Activated naive CD8-positive, alpha-beta T cell treated with anti-CD3 and anti-CD28 coated beads, Interleukin-2, amount 50 U/mL, for 16 hours (primary cell): ENCODE measurements at places on chromosomes 3 and 15.

- DNase-seq, result no peak
Observed at GRCh38 chr3:135779024-135779423, 186.5 kb upstream of the PPP2R3A start.

GRCh38 chr3:49653621-49654020, 20.5 kb upstream of the APEH start:
- DNase-seq, result no peak

DNA sequence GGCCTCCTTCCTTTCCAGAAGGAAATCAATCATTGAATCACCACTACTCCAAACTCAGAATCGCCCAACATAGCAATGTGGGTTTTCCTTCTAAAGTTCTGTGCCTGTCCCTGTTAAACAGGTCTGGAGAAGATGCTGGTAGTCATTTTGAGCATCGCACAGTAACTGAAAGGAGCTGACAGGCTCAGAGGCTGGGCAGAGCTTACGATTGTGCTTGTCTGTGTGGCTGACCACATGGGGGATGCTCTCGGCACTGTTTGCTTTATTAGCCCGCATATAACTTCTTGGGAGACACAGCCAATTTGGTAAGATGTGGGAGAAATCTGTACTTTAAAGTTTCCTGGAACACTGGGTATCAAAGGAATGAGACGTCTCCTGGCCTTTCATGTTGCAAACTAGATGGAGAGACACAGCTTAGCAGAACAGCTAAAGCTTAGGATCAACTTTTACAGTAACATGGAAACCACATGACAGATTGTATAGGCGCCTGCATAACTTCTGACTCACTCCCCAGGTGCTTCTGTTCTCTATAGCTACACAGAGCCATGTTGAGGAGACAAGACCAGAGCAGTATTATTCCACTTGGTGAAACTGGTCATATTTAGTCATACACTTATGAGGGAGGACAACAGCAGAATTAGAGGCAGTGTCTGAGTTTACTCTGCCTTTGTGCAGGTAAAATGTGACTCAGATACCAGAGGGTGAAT, 374.1 kb downstream of the RORA start:
- no peak for DNase-seq

- DNase-seq, result no peak
Observed at GRCh38 chr3:101158374-101158773, 162.0 kb downstream of the IMPG2 start.

- no peak for DNase-seq
Observed at GRCh38 chr15:100234158-100235029, 107.4 kb downstream of the ADAMTS17 start.

- DNase-seq, result no peak
Observed at GRCh38 chr15:42577514-42578031, 2.2 kb downstream of the STARD9 start.

DNA sequence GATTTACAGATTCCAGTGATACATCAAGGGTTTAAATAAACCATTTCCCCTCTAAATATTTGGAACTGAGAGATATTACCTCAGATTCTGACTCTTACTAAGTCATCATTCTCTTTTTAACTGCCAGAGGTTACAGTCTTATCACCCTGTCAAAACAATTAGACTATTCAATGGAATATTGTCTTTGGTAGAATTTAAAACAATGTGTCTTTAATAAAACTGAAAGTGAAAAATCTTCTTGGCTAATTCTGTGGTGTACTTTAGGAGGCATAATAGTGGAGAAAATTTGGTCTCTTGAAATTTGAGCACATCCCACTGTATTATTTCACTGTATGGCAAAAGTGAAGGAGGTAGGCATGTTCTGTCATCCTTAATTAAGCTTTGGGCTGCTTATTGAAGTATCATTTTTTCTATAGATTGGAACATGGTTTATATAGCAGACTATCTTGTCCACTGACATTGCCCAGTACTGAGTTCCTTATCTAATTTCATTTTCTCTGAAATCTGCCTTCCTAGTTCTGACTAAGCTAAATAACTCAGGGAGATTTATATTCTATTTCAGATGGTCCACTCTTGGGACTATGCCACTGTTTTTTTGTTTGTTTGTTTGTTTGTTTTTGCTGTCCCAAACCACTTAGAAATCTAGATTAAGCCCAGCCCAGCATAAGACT, 48.0 kb upstream of the UTS2B start:
- no peak for DNase-seq

- no peak for DNase-seq
Observed at GRCh38 chr3:78666470-78666800, 1101.4 kb downstream of the ROBO1 start.

GRCh38 chr3:30352410-30353318, 253.7 kb upstream of the TGFBR2 start:
- no peak for DNase-seq

DNA sequence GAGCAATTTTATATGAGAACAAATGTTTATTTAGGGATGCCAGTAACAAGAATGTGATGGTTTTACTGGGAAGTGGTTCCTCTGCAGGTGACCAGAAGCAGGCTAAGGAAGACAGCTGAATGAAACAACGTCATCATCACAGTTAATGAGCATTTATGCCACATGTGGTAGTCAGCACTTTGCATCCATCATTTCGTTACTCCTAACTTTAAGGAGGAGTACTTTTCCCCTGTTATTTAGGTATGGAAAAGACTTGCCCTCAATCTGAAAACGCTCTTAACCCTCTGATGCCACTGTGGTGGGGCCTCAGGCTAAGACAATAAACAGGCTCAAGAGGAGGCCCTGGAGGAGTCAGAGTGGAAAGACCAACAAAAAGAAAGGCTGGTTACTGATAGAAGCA, 31.2 kb downstream of the INTS14 start:
- no peak for DNase-seq

GRCh38 chr3:129809297-129809696, 84.2 kb downstream of the TMCC1 start:
- DNase-seq, result no peak

DNA sequence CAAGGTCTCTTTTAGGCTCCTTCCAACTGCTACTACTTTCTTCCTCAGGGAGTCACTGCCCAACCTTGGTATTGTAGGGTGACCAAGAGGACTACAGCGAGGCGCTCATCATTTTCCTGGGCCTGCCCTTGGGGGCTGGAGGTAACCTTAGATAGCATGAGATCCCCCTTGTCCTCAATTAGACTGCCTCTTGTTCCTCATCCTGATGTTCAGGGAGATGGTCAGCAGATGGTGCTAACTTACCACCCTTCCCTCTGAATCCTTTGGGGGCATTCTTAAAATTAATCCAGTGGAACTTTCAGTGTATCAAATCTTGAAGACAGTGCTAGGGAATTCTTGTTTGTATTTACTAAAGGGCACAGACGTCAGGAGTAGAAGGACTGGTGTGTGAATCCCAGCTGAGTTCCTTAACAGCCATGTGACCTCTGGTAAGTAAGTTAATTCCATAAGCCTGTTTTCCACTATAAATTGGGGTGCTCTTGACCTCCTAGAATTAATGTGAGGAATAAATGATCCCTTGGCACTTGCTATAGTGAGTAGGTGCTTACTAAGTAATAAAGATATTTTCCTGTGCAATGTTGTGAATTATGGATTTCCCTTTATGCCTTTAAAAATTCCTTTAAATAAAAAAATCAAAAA, 4.1 kb upstream of the CLPX start:
- no peak for DNase-seq

DNA sequence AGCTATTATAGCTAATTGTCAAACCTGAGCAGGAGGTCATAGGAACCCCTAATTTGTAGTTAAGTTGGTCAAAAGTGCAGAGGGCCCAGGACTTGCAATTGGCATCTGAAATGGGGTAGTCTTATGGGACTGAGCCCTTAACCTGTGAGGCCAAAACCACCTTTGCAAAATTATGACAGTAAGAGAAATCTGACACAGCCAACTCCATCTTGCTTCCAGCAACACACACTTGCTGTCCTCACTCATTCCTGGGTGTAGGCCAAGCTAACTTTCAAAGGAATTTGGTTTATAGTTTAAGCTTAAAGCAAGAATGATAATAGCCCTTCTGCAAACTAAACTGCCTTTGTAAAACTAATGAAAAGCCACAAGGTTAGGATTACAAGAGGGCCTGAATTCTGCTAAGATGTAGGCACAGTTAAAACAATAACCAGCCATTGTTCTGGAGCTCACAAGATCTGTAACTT, 57.6 kb upstream of the FRMD4B start:
- no peak for DNase-seq

- DNase-seq, result no peak
Observed at GRCh38 chr3:126553284-126554084, 5.2 kb downstream of the C3orf22 start.

DNA sequence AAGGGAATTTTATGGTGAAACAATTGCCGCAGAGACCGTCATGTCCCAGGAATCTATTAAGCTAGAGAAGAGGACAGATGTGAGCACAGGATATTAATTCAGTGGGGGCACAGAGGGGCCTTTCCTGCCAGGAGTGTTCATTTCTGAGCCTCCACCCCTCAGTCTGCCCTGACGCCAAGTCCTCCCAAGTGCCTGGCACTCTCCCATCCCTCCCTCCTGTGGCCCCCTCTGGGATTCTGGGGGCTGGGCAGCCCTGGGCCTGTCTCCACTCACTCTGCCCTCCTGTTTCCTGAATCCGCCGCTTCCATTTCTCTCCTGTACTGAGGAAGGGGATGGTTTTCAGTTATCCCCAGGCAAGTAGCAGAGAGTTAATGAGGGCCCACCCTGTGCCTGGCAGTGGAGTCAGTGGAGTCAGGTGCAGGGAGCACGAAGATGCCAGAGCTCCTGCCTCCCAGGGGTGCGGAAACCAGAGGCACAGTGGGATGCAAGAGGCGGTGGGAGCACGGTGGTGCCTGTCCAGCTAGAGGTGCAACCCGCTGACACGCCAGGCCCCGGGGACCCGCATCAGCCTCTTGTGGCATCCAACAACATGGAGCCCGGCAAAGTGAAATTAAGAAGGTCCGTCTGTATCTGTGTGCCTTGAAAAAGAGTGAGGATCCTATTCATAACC, 212.5 kb downstream of the XXYLT1 start:
- DNase-seq, result no peak

GRCh38 chr3:4471907-4472306, 4.8 kb upstream of the SUMF1 start:
- DNase-seq, result no peak

GRCh38 chr3:17738921-17739320, 3.5 kb downstream of the TBC1D5 start:
- no peak for DNase-seq

DNA sequence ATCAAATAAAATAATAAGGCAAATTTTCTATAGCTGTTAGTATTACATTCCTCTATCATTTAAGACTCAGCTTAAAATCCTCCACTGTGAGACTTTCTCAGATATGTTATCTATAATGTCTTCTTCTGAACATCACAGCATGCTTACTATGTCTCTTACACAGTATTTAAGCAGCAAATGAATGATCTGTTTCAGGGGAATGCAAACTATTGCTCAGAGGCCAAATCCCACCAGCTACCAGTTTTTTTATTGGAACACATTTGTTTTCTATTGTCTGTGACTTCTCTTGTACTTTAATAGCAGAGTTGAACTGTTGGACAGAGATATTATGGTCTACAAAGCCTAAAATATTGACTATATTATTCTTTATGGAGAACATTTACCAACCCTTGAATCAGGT, 59.6 kb downstream of the C3orf38 start:
- no peak for DNase-seq
